T47D (cell line): ENCODE measurements at places on chromosomes 11 and 22.

GRCh38 chr22:24584166-24584790 is 8.6 kb downstream of the LRRC75B start:
- no peak for DNase-seq

GRCh38 chr11:78380615-78381051 is 37.0 kb downstream of the GAB2 start:
- DNase-seq: no peak

GRCh38 chr11:134944986-134945385 is 532.9 kb upstream of the B3GAT1 start:
- DNase-seq: no peak

- DNase-seq: peak; percentile 58
These were observed 581 bp upstream of the EIF3L start for GRCh38 chr22:37848587-37849088.

DNA sequence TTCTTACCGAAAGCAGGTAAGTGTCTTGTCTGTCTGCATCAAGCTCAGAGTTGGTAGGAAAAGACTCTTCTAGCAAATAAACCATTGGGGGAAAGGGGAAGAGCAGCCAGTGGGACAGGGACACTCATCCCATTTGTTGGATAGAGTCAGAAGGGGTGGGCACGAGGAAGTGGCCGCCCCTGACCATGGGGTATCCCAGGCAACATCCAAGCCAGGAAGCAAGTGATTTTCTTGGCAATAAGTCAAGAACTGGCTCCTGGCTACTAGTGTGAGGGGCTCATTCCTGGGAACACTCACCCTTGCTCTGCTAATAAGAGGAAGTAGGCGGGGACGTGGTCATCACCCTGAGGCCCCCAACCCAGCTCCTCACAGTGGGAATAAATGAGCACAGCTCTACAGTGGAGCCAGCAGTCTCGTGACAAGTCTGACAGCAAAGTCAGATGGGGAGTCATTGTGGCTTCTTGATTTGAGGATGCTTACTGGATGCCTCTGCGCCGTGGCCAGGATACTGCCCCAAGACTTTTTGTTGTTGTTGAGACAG is 6.7 kb downstream of the SLC25A18 start:
- DNase-seq: no peak

- peak; percentile 53 for DNase-seq
These were observed 27.9 kb upstream of the ABCC8 start for GRCh38 chr11:17504330-17505107.

DNA sequence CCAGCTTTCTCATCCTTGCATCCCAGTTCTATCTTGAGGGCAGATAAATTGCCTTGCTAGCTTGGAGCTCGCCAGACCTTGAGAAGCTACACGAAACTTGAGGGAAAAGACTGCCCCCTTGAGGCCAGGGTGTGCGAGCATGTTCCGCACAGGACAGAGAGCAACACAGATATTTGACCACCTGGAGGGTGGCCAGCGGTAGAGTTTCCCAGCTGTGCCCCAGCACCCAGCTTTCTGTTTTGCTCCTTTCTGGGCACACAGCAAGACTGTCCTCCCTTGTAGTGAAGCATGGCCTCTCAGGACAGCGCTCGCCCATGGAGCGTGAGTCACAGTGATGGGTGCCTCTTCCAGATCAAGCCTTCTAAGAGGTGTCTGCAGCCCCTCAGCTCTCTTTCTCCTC is 23.5 kb downstream of the SPATA19 start:
- peak; percentile 91 for DNase-seq

DNA sequence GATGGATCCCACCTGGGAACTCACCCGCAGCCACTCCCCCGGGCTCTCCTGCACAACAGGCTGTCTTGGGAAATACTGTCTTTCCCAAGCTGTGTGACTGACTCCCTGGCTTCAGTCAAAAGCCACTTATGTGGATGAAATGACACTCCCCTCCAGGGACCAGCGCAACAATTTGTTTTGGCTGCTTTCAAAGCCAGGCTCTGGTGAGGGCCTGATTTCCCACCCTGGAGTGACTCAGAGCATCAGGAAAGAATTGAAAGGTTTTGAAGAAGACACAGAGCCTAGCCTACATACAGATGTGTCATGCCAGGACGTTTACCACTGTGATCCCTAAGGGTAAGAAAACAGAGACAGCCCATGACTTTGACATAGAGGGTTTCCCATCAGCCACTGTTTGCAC is 550.5 kb downstream of the MIAT start:
- no peak for DNase-seq
